ENCODE measurements at places on chromosomes 6 and 20. TPM values are rescaled to one million over a fixed set of nuclear protein-coding genes. Genes with fewer than 3 reads are reported as not detected.

Gene FKBP1C
- total RNA-seq: 0.36 TPM

Gene EFCAB8
- not detected for total RNA-seq

Gene CLIC1
- total RNA-seq: 40.4 TPM

Gene NRN1
- total RNA-seq: 55.1 TPM

Gene NR2E1
- total RNA-seq: not detected

Gene PHIP
- 82.7 TPM for total RNA-seq

Gene MAP7
- total RNA-seq: 7.9 TPM

Gene ASIP
- not detected for total RNA-seq

Gene WFDC10B
- not detected for total RNA-seq

Gene THBS2
- 5.8 TPM for total RNA-seq

Gene TOX2
- total RNA-seq: 0.54 TPM

Gene ECT2L
- total RNA-seq: 0.45 TPM

Gene NNAT
- total RNA-seq: 629 TPM

Gene DNAAF9
- 41.5 TPM for total RNA-seq

Gene KIAA1755
- 5.6 TPM for total RNA-seq

Gene DNMT3B
- total RNA-seq: 9.3 TPM

Gene ZBP1
- total RNA-seq: 0.09 TPM

Gene CLDN20
- total RNA-seq: not detected

Gene PLEKHG1
- total RNA-seq: 45.2 TPM

Gene TRIM40
- total RNA-seq: not detected

Gene PAX1
- total RNA-seq: not detected

Gene SLC16A10
- 12.1 TPM for total RNA-seq

Gene TAGAP
- 2.4 TPM for total RNA-seq

Gene PXMP4
- total RNA-seq: 13.9 TPM

Gene SDCBP2
- total RNA-seq: 2.2 TPM

Gene CRISP2
- 0.54 TPM for total RNA-seq

Gene STMN3
- total RNA-seq: 66.7 TPM

Gene ACSS1
- total RNA-seq: 13.5 TPM

Gene FAM209B
- not detected for total RNA-seq

Gene TFAP2A
- total RNA-seq: 17.1 TPM

Gene PLA2G7
- total RNA-seq: 5.8 TPM

Gene HMGN4
- total RNA-seq: 35.7 TPM

Gene ACOT8
- 26.6 TPM for total RNA-seq

Gene FRS3
- total RNA-seq: 5.2 TPM

Gene SLC35D3
- total RNA-seq: 0.36 TPM

Gene CALHM4
- not detected for total RNA-seq

Gene CDYL
- total RNA-seq: 31.8 TPM

Gene RPP21
- 12.6 TPM for total RNA-seq

Gene HLA-DOA
- 1.1 TPM for total RNA-seq

Gene KDM1B
- total RNA-seq: 35.3 TPM

Gene SYNDIG1
- total RNA-seq: 12.4 TPM

Gene EEF1A2
- total RNA-seq: 78.4 TPM

Gene SLPI
- 0.82 TPM for total RNA-seq

Gene TMEM200A
- 12.0 TPM for total RNA-seq

Gene MYMX
- total RNA-seq: not detected

Gene GRM1
- 28.9 TPM for total RNA-seq

Gene DLK2
- total RNA-seq: 6.2 TPM

Gene HLA-DOB
- total RNA-seq: not detected

Gene MCM3
- total RNA-seq: 27.2 TPM

Gene PROKR2
- 0.45 TPM for total RNA-seq

Gene SRMS
- not detected for total RNA-seq

Gene C20orf202
- 0.18 TPM for total RNA-seq

Gene SAMD5
- total RNA-seq: 15.5 TPM

Gene TNNC2
- total RNA-seq: 0.45 TPM

Gene MAP3K5
- total RNA-seq: 12.5 TPM

Gene DDX27
- 17.1 TPM for total RNA-seq

Gene SFTA2
- total RNA-seq: not detected

Gene BACH2
- total RNA-seq: 23.6 TPM

Gene AURKA
- total RNA-seq: 8.3 TPM

All from cerebellum (tissue), 4 donors.